Activated CD8-positive, alpha-beta memory T cell treated with anti-CD3 and anti-CD28 coated beads for 4 hours (primary cell): ENCODE measurements at places on chromosomes 12 and 14.

- DNase-seq: no peak
Observed at GRCh38 chr12:132178801-132179401, 34.6 kb downstream of the NOC4L start.

DNA sequence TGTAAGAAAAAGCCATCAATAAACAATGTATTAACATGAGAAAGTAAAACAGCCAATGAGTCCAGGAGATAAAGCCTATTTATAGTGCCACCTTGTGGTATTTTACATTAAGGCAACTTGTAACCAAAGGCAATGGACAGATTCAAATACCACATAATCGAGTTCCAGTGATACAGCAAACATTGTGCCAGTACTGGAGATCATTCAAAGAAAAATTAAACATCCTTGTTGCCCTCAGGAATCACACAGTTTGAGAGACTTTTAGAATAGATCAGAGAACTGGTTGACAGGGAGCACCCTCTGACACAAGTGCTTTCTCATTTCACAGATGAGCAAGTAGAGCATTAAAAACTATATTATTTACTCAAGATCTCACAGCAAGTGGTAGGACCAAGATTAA, 98.1 kb downstream of the DDHD1 start:
- DNase-seq: no peak

GRCh38 chr12:108792361-108793292, 61.3 kb upstream of the CORO1C start:
- DNase-seq: no peak

DNA sequence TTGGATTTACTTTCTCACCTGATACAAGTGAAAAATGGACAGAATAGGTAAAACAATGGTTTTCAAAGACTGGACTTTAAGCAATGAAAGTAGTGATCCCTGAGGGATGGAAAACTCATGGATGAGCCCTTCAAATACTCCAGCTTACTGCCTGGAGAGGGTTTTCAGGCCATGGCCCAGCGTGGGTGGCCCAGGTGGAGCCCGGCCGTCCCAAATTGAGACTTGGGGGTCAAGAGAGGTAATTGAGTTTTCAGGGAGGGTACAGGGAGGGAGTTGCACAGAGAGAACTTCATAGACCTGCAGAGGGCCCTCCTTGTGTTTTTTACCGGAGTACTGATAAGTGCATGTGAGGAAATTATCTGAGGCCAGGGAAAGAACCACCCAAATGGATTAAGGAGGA, 37.2 kb downstream of the RAN start:
- no peak for DNase-seq

DNA sequence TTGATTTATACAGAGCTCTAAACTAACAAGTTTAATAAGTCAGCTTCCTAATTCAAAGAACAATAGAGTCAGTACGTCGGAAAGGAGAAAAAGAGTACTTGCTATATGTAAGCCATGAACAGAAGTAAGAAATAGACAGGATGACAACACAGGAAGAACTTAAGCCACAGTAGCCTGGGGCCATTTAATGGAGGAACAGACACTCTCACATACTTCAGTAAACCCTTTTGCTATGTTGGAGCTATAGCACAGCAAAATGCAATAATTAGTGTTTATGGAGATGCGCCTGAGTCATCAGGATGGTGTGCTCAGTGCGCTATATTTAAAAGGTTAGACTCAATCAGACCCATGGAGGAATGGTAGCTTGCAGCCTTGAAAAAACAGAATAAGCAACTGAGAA, 61.0 kb downstream of the SRGAP1 start:
- DNase-seq: no peak
